ENCODE measurements at places on chromosomes 16 and 17.
A peak's percentile ranks its signal among the peaks of the same experiment; 100 is the strongest.

GRCh38 chr17:77379832-77380231 is 239.1 kb downstream of the SEC14L1 start:
- no peak for DNase-seq

- DNase-seq, result peak; percentile 44
Observed at GRCh38 chr16:30368122-30368791, 2.0 kb downstream of the TBC1D10B start.

- peak; percentile 79 for DNase-seq
Observed at GRCh38 chr17:57097832-57098421, 12.9 kb downstream of the AKAP1 start.

GRCh38 chr17:39223907-39224777 is 1.6 kb downstream of the STAC2 start:
- DNase-seq, result no peak

DNA sequence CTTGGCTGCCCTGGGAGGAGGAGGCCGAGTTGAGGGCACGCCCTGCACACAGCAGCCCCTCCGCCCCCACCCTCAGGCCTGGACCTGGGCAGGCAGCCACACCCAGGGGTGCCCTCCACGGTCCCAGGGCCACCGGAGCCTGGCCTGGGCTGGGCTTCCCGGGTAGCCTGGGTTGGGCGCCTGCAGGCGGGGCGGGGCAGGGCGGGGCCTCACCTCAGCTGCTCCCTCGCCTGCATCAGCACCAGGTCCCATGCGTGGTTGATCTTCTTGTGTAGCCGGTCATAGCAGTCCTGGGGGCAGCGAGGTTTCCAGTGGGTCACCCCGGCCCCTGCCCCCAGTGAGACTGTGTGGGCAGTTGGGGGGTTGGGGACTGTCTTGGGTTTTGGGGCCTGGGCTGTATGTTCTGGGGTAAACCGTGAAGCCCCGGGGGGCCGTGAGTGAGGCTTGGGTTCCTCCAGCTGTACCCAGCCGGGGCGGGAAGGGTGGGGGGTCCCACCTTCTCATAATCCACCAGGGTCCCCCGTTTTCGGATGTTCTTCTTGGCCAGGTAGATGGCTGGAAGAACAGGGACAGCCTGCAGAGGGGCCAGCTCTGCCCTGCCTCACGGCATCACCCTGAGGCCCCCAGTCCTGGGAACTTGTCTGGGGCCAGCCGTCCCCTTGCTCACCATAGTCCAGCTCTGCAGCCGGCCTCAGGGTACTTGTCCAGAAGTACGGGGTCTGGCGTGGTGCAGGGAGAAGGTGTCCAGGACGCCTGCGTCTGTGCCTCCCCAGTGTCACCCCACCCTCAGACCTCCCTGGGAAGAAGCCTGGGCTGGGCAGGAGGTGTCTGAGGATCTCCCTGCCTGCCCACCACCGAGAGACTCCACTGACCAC is 2.0 kb downstream of the RGS11 start:
- no peak for DNase-seq

- DNase-seq, result no peak
Observed at GRCh38 chr17:29162082-29162908, 17.9 kb downstream of the MYO18A start.

DNA sequence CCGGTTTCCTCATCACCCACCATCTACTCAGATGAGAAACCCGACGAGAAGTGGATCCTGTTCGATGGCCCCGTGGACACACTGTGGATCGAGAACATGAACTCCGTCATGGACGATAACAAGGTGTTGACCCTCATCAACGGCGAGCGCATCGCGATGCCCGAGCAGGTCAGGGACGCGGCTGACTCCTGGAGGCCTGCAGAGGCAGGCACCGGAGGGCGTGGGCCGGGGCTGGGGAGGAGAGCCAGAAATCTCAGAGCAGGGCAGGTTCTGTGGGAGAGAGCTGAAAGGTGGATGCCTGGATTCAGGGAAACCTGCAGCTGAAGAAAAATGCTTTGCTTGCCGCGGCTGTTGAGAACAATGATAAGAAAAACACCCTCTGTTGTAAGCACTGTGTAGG is 47.2 kb upstream of the KDM6B start:
- no peak for DNase-seq

DNA sequence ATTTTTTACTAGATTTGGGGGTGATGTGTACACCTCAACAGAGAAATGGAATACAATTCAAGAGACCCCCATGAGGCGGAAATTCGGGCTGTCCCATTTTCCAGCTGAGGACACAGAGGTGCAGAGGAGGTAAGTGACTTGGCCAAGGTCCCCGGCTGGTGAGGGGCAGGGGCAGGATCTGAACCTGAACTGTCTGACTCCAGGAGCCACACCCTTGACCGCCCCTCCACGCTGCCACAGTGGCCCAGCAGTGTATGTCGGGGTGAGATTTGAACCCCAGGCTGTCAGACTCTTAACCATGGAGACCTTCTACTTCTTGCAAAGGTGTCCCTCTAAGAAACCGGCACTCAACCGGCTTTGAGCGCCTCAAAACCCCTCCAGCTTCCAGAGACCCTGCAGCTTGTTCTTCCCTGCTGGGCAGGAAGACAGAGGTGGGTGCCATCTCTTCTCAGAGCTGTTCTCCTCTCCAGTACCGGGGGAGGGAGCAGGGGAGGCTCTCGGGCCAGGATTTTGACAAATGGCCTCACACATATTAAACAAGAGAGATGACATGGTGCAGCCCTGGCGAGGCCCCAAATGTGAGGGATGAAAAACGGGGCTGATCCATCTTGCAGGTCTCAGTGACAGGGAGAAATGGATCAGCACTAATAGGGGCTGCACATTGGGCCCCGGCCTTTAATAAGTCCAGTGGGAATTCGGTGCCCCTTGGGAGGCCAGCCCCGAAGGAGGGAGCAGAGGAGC is 222.3 kb downstream of the GSG1L start:
- no peak for DNase-seq

DNA sequence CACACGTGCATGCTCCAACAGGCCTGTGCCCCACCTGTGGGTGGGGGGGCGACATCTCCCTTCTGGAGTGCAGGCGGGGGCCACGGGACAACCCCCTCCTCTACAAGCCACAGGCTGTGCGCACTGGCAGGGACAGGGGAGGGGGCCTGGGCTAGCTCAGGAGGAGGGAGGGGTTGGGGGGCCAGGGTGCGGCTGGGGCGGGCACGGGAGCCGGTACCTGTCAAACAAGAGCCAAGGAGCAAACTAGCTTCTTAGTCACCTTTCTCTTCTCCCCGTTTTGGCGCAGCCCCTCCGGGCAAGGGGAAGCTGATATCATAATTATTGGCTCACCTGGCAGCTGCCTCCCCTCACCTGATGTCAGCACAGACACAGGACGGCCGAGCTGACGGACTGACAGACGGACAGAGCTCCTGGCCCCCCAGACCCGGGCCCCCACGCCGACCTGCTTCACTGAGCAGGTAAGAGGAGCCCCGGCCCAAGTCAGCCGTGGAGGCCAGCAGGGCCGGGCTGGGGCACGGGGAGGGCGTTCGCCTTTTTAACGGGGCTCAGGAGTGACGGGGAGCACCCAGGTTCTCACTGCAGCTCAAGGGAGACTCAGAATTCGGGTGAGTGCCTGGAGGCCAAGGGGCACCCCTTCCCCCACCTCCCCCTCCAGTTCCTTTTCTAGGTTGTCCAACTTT is at the start of gene FOXN1:
TSS of gene FOXN1 (plus strand) at position 363 of the 680 bp plus-strand sequence. CDS start 17,622 bp downstream, outside the sequence.
- no peak for DNase-seq

GRCh38 chr16:82761236-82761635 is 134.5 kb downstream of the CDH13 start:
- peak; percentile 74 for DNase-seq

DNA sequence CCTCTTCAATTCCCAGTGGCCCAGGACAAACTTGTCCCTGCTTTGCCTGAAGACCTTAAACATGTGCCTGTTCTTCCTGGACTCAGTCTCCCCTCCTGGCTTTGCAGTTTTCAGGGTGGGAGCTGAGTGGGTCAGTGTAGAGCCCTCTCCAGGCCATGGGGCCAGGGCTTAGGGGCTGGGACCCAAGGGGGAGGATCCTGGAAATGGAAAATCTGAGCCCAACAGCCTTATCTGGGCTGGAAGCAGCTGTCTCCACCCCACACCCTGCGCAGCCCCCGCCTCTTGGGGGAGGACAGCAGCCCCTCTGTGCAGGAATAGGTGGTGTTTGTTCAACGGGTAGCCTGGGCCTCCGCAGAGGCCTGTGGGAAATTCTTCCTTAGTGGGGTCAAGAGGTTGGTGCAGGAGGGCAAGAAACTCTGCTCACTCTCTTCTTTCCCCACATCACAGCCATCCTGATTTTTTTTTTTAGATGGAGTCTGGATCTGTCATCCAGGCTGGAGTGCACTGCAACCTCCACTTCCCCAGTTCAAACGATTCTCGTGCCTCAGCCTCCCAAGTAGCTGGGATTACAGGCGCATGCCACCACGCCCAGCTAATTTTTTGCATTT is 6.8 kb upstream of the SMTNL2 start:
- DNase-seq, result no peak

- DNase-seq, result no peak
Observed at GRCh38 chr16:30528799-30529457, 2.6 kb upstream of the ZNF768 start.

DNA sequence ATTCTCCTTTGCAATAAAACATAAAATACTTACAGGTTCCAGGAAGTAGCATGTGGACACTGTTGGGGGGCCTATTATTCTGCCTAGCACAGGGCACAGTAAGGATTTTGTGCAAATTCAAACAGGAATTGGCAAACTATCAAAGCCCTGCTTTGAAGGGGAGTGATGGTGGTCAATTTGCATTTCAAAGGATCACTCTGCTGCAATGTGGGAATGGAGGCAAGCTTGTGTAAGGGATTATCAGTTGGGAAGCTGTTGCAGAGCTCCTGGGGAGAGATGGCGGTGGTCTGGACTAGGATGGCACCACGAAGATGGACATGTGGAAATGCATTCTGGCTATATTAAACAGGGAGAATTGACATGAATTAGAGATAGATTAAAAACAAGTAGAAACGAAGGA is 990.7 kb upstream of the RBFOX1 start:
- DNase-seq, result no peak

DNA sequence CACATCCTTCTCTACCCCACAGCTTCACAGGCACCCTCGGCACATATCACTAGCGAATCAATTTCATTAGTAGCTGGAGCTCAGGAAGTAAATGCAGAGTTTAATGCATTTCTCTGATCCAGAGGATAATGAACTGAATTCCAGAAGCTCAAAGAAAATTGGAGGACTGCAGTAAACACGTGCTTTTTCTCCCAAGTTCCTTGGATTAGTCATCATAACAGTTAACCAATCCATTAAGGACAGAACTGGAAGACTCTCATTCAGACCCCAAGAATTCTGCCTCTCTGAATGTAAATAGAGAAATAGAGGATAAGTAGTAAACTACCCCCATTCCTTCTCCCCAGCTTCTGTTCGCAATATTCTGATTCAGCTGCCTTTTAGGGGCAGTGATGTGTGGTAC is 40.7 kb downstream of the DUSP14 start:
- DNase-seq, result peak; percentile 23

DNA sequence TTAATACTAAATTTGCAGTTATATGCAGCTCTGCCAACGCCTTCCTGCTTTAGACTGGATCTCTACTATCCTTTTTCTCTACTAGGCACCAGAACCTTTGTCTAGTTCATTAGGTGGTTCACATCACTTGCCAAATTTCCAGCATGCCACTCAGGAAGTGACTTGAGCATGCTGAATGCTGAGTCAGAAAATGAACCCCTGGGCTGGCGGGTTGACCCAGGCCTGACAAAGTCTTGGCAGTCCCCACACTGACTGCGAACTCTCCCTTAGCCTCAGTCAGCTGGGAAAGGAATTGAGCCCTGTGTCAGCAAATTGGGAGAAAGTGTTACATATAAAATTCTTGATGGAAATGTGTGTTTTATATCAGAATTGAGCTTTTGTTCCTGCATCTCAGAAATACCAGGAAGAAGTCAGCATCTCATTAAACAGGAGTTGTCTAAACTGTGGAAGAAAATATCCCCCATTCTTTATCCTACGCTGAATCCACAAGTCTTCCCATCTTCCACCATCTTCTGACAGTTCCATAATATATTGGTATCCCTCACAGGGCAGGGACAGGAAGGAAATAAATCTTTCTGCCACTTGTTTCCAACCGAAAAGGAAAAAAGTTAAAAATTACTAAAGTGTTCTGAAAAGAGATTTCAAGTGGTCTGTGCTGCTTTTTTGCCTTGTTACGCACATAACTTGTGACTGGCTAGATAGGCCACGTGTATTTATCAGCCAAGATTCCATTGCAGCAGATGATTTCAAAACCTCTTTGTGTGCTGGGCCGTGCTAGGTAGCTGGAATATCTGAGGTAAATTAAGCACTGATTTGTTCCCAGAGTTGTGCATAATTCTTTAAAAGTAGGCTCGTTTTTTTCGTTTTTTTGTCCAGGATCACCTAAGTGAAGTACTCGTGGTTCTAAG is 16.7 kb upstream of the SLC12A3 start:
- DNase-seq, result peak; percentile 75

GRCh38 chr16:53744449-53744848 is 40.5 kb downstream of the FTO start:
- no peak for DNase-seq

DNA sequence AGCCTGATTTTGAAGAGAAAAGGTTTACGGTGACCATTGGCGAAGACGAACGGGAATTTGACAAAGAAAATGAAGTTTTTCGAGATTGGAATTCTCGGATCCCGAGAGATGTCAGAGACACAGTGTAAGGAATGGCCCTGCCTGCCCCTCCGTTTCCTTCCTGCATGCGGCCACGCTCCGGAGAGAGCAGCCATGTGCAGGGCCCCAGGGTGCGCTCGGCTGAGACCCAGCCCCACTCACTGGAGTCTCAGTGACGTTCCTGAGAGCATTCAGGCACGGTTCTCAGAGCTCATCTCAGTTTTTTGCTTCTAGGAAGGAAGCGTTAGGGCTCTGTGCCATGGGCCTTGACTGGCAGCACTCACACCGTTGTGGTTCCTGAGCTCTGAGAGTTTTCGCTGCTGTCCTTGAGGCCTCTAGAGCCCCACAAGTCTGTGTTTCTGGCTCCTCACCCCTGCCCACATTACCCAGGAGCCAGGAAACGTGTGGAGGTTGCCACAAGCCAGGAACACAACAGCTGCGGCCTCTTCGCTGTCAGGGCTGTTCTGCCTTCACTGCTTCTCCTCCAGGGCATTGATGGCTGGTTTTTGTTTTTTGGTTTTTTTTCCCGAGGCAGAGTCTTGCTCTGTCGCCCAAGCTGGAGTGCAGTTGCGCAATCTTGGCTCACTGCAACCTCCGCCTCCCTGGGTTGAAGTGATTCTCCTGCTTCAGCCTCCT is 29.8 kb downstream of the ZC3H18 start:
- no peak for DNase-seq

Measured in AG10803 (cell line).